Esophagus squamous epithelium (tissue), 5 donors: ENCODE measurements at places on chromosomes 13 and 19.

- DNase-seq, result no peak
Observed at GRCh38 chr13:90746230-90746629, 601.3 kb upstream of the MIR17HG start.

DNA sequence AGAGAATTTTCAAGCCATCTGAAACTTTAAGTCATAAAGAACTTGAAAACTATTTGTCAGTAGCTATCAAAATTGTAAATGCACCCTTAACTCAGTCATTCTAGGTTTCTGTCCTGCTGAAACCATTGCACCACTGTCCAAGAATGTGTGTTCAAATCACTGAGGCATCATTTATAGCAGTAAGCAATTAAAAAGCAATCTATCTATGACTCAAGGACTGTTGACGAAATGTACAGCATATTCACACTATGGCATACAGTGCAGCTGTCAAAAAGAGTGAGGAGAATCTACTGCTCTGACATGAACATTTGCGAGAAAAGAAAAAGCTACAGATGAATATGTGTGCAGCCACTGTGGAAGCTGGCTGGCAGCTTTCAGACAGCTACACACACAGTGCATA lies 71.2 kb downstream of the ING1 start:
- no peak for DNase-seq

DNA sequence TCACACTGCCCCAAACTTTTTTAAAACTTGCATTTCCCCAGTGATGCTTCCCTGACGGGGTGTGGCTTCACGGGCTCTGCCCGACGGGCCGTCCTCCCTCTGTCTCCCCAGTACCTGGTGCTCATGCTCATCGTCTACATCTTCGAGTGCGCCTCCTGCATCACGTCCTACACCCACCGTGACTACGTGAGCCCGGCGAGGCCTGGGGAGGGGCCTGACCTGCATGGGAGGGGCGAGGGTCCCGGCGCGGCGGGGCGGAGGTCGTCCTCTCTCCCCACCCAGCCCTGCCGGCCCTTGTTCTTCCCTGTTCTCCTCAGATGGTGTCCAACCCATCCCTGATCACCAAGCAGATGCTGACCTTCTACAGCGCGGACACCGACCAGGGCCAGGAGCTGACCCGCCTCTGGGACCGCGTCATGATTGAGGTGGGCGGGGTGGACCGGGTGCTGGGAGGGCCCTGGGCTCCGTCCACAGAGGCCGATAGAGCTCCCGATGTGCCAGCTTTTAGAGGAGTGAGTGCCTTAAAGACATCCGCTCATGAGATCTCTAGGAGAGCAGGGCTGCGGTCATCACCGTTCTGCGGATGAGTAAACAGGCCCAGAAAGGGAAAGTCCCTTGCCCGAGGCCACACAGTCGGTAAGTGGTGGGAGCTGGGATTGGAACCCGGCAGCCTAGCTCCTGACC lies 6.9 kb downstream of the UPK1A start:
- DNase-seq, result no peak

- DNase-seq, result no peak
Observed at GRCh38 chr19:48237057-48237456, 18.7 kb downstream of the CARD8 start.

GRCh38 chr19:15099017-15099582 lies 8.1 kb upstream of the SYDE1 start:
- DNase-seq, result no peak

DNA sequence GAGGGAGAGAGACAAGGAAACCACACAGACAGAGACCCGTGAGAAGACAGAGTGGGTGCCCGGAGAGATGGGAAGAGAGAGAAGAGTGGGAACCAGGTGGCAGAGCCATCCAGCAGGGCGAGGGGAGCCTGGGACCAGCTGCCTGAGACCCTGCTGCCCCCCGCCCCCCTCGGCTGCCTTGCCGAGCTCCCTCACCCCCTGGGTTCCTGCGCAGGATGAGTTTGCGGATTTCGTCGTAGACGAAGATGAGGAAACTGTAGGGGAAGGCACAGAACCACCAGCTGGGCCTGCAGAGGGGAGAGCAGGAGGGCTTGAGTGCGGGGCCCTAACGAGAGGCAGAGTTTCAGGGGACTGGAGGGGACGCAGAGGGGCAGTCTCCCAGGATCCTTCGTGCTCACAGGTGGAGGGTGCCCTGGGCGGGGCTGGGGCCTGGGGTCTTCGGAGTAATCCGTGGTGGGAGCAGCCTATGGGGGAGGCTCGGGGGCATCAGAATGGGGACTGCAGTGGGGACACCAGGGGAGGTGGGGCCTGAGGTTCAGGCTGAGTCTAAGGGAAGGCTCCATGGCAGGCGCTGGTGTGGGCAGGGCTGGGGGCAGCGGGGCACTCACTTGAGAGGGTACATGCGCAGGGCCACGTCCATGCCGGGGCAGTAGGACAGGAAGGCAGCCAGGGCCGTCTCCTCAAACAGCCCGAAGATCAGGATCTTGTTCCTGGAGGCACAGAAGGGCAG lies 8.1 kb upstream of the RABAC1 start:
- no peak for DNase-seq

DNA sequence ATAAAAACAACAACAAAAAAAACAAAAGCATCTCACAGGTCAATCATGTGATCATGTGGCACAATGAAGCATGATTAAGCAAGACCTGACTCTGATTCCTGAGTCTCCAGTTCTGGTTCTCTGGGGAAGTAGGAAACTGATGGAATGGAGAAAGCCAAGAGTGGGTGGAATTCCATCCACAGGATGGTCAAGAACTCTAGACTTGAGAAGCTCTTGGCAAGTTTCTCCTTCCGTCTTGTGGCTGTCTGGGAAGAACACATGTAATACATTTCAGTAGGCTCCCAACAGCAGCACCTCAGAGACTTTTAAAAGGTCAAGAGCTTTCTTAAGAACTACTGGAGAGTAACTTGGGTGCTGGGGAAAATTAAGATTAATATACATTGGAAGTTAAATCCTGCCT lies 78.6 kb upstream of the TSHZ3 start:
- DNase-seq, result no peak

DNA sequence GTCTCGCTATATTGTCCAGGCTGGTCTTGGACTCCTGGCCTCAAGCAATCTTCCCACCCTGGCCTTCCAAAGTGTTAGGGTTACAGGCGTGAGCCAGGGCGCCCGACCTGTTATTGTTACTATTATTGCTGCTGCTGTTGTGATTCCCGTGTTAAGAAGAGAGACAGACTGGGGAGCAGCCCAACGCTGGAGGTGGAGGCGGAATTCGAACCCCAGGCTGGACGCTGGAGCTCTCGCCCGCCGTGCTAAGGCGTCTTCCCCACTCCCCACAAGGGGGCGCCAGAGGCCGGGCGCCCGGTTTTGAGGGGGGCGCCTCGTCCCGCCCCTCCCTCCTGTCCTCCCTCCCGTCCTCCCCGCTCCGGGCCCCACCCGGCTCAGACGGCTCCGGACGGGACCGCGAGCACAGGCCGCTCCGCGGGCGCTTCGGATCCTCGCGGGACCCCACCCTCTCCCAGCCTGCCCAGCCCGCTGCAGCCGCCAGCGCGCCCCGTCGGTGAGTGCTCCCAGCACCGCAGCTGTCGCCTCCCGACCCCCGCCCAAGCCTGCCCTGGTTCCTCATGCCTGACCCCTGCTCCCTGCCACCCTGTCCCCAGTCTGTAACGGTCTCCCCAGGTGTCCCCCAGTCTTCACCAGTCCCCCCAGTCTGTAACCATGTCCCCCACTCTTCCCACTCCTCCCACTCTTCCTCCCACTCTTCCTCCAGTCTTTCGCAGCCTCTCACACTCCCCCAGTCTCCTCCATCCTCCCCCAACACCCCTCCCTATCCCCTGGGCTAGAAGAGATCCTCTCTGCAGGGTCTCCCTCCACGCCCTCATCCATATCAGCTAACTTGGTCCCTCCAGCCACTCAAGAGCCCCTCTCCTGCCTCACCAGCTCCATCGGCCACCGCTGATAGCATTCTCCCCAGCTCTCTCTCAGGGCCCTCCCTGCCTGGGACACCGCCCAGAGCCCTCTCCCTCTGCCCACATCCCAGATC lies at the start of gene EHD2:
Gene EHD2 (plus strand): TSS at position 377 of the 976 bp plus-strand sequence. CDS start 3,191 bp downstream, outside the sequence.
- DNase-seq, result no peak

- no peak for DNase-seq
Observed at GRCh38 chr13:103466761-103467160, 400.5 kb upstream of the SLC10A2 start.

GRCh38 chr13:80132741-80133601 lies 208.0 kb downstream of the SPRY2 start:
- no peak for DNase-seq

GRCh38 chr13:91721413-91721812 lies 323.0 kb downstream of the GPC5 start:
- DNase-seq, result no peak
